ENCODE measurements at places on chromosomes 2 and 18.

DNA sequence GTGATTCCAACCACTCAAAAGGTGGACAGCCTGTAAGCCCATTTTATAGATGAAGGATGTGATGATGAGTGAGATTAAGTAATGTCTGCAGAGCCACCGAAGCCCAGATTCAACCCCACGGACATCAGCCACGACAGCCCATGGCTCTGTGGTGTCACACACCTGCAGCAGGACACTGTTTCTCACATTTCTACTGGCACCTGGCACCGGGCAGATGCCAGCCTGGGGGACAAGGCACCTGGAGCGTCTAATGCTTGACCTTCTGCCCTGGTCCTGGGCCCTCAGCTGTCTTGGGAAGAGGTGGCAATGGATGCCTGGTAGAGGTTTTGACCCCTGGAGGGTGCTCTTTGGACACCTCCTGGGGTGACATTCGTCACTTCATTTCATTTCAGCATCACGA is 176.3 kb downstream of the ANAPC1 start:
- DNase-seq = no peak

DNA sequence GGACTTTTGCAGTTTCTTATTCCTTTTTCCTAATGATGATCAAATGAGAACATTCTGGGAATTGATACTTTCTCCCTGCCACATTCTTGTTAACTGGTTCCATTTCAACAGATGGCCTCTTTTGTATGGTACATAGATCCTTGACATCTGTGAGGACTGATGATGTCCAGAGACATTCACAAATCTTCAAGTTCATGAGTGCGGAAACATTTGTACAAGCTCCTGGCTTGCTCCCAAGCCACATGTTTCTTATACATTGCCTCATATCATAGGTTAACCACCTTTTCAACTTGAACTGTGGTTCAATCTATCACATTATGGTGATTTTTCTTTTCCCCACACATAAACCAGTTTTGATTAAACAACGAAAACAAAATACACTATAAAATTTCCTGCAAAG is 267.3 kb downstream of the CLIP4 start:
- no peak for DNase-seq

GRCh38 chr18:2960983-2961696 is 51.8 kb downstream of the LPIN2 start:
- no peak for DNase-seq

DNA sequence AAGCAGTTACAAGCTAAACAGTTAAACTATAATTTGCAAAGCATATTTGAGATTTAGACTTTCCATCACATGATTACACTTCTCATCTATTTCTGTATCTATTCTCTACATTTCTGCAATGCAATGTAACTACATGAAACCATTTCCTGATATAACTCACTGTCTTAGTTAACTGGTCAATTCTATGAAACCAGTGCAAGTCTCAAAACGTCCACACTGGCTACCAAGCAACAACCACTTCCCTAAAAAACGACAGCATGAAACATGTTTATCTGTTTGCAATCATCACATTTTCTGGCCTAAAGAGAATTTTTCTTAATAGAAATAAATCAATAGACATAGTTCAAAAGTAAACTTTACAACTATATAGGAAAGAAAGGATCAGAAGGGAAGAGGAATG is 17.4 kb downstream of the FECH start:
- DNase-seq = no peak

- DNase-seq = no peak
Observed at GRCh38 chr2:176999301-176999700, 213.3 kb upstream of the HNRNPA3 start.

- no peak for DNase-seq
Observed at GRCh38 chr2:23522726-23523372, 137.9 kb downstream of the KLHL29 start.

GRCh38 chr2:223554923-223555322 is 47.2 kb downstream of the SCG2 start:
- no peak for DNase-seq

DNA sequence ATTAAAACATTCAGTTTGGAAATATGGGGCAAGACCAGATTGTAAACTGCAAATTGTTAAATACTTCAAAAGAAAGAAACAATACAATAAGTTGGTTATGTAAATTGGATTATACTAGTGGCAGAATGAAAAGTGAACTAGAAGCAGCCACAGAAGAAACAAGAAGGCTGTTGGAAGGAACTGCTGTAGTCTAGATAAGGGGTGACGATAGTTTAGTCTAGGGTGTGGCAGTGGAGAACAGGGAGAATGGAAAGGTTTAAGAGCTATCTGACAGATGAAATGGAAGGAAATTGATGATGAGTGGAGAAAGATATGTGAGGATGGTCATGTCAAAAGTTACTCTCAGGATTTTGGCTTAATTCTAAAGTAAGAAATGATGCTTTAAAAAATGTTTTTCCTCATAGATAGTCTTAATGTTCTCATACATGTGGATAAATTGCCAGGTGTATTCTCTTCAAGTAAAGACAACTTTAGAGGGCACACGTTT is 179.7 kb downstream of the GPD2 start:
- DNase-seq = no peak

Data from CD4-positive, alpha-beta T cell treated with Interleukin-10 for 1 hour (primary cell).